ENCODE measurements at places on chromosomes 3 and 15.

- no peak for DNase-seq
These were observed 1.5 kb downstream of the ATG3 start for GRCh38 chr3:112560307-112560706.

- DNase-seq = no peak
These were observed 268.5 kb downstream of the SHQ1 start for GRCh38 chr3:72579581-72580245.

GRCh38 chr3:142225885-142226215 is 465 bp upstream of the GK5 start:
- DNase-seq = no peak

DNA sequence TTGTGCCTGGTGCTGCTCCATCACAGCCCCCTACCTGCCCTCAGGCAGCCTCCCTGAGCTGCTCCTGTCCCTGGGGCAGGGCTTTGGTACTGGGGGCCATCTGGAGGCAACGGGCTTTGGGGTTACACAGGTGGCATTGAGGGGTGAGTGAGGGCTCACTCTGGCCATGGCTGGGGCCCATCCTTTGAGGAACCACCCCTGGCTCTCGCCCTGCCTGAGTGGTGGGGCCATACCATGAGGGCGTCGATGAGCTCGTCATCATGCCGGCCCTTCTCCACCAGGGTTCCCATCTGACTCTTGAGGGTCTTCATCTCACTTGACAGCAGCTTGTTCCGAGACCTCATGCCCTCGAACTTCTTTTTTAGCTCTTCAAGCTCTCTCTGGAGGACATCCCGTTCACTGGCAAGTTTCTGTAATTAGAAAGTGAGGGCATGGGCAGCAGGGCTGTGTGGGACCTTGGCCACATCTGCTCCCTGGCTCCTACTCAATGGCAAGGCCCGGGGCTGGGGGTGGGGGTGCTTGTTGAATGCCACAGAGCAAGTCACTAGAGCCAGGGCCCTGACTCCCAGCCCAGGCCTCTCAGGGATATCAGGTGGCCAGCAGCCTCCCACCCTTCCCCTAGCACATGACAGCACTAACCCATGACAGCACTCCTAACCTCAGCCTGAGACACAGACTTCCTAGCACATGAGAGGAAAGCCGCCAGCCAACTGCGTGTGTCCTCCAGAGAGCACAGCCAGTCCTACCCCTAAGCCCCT is 33.5 kb downstream of the CCDC13 start:
- DNase-seq = no peak

- no peak for DNase-seq
These were observed 18.8 kb downstream of the ZXDC start for GRCh38 chr3:126456766-126457388.

- no peak for DNase-seq
These were observed 20.0 kb downstream of the WNT5A start for GRCh38 chr3:55467099-55467498.

DNA sequence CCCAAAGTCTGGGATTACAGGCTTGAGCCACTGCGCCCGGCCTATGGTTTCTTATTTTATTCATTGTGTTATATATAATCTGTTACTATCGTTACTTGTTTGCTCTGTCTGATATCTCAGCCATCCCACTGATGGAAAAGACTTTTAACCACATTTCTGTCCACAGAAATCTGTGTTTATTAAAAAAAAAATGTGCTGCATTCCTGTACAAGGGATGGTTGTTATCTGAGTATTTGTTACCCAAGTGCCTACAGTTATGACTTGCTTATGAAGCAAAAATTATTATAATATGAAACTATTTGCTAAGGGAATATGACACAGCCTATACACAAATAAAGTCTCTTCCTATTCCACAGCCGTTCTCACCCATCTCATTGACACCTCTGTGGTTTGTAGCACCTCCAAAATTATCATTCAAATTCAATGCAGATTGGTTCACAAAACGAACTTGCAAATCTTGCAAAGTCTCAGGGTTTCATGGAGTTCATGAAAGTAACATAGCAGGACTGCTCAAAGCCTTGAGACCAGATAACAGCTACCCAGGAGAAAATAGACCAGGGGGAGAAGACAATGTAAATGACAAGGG is 47.4 kb upstream of the UBE2E1 start:
- DNase-seq = no peak

DNA sequence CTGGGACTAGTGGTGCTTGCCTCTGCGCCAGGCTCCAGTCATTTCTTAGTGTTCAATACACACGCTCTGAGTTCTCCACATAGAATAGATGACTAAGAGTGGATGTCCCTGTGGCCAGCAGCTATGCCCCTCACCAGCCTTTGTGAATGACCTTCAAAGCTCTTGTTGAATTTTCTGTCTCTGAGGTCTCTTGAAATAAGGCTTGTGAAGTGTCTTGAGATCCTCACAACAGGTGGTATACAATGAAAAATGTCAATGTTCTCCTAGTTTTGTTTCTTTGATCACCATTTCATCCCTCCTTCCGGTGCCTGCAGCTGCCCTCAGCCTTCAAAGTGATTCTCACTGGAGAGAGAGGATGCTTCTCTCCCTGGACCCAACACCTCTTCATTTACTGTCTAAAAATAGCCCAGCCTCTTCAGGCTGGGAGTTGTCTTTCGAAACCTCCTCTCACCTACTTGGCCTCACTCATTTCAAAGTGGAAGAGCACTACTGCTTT is 5.4 kb downstream of the MAPKBP1 start:
- DNase-seq = no peak

DNA sequence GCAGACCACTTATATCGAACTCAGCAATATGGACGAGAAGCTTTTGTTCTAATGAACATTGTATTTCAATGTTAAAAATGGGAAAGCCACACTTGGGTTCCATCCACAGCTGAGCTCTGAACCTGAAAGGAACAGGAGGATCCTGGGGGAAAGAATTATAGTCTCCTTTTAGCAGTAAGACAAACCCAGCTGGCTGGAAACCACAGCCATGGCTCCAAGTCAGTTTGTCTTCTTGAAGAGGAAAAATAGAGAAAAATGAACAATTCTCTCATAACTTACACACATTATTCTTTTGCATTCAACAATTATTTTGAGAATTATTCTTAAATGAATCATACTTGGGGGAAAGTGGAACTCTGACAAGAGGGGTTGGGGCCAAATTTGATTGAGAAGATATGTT is 149.2 kb upstream of the VEPH1 start:
- DNase-seq = no peak

DNA sequence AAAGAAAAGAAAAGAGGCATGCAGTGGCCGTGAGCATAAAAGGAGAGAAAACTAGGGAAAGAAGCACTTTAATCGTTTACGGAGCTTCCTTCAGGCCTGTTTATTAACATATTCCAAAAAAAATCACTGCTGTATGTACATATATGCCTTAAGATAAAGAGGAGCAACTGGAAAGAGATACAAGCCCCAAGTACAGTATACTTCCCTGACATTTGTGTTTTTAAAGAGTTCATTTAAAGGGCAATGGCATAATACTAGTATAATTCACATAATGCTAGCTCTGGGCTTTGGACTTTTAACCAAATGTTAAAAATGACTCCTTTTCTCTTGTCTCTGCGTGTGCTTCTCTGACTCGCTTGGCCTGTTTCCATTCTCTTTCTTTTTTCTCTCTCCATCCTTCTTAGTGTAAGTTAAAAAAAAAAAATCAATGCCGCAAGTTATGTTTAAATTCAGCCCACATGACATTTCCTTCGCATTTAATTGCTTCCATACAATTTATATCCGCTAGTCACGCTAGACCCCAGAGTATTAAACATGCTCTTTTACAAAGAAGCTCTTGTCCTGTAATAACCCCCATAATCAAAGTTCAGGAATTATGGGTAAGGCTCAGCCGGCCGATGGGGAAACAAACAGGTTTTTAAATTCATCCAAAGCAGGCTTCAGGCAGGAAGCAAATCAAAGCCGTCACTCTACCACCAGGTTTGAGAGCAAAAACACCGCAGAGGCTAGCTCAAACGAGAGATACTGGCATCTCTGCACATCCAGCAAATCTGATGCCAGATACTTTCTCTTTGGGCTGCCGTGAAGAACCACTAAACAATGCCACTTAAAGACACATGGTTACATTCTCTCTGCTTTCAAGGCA is 19.4 kb downstream of the WWTR1 start:
- no peak for DNase-seq

- DNase-seq = no peak
These were observed 112.9 kb downstream of the CORO2B start for GRCh38 chr15:68691705-68692104.

- no peak for DNase-seq
These were observed 77.5 kb downstream of the ESYT3 start for GRCh38 chr3:138511945-138512344.

- no peak for DNase-seq
These were observed 2.0 kb downstream of the AP2M1 start for GRCh38 chr3:184176377-184177330.

- DNase-seq = no peak
These were observed 28.8 kb upstream of the GYG1 start for GRCh38 chr3:148962513-148962912.

- no peak for DNase-seq
These were observed 5.1 kb upstream of the VHL start for GRCh38 chr3:10136426-10137005.

GRCh38 chr3:136194409-136195257 is 1.5 kb downstream of the MSL2 start:
- DNase-seq = peak; percentile 74

- DNase-seq = no peak
These were observed 154.5 kb downstream of the STT3B start for GRCh38 chr3:31687020-31687802.

GRCh38 chr3:187748050-187748481 is 2.8 kb upstream of the BCL6 start:
- DNase-seq = peak; percentile 91

- DNase-seq = no peak
These were observed 144.3 kb downstream of the FBN1 start for GRCh38 chr15:48501208-48501607.

DNA sequence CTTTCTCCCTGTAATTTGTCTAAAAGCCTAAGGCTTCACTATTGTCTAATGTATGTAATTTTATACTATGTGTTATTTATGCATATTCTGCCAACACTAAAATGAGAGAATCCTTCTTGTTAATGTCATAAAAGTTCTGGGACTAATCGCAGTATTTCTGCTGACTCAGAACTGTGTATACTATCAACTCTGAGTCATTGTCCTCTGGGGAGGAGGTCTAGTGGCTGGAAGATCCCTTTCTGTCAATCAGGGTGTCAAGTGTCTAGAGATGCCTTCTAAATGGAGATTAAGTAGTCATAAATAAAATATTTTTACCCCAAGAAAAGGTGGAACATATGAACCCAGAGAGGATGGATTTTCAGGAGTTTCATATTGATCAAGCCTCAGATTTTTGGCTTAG is 473.4 kb downstream of the AGBL1 start:
- DNase-seq = no peak

DNA sequence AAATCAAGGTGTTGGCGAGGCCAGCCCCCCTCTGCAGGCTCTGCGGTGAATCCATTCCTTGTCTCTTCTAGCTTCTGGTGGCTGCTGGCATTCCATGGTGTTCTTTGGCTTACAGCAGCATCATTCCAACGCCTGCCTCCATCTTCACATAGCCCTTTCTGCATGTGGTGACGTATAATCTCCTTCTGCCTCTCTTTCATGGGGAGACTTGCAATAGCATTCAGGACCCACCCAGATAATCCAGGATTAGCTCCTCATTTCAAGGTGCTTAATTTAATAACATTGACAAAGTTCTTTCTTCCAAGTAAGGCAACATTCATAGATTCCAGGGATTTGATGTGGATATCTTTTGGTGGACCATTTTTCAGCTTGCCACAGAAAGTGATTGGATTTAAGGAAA is 35.8 kb downstream of the ISG20 start:
- no peak for DNase-seq

DNA sequence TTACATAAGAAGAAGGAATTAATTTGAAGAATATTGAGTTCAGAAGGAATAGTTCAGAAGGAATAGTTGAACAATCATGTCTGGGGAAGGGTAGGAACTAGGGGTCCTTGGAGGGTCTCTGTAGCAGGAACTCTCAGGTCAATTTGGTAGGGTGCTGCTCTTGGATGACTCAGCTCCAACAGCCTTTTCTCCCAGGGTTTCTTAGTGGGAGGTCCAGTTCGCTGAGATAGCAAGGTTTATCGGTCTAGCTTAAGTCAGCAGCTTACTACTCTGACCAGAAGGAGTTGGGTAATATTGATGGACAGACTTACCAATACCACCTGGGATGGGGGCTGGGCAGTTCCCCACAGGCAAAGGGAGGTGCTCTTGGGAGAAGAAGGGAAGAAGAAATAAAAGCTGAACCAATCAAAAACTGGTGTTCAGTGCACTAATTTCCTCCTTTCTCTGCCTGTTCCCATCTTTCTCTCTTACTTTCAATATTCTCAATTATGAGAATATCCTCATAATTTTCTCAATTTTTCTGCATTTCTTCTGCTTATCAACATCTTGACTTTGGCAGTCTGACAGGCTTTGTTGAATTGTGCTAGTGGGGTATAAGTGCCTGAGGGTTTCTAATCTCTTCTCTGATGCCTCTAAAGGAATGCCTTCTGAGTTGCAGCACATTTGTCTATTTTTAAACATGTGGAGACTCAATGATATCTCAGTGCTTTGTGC is 14.4 kb upstream of the MITF start:
- no peak for DNase-seq

DNA sequence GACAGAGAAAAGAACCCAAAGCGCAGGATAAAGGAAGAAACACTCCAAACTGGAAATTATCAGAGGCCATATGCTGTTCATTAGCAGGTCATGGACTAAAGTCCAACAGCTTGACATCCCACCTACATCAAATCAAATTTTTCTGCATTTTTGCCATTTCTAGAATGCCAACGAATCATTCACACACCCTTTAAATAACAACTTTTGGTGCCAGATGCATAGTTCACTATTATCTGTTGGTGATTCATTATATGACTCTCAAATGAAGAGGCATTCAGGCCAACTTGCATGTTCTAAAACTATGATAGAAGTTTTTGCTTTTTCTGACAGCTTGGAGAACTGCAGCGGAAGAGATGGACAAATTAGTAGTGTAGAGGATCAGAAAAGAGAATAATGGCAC is 529.8 kb upstream of the NAALADL2 start:
- no peak for DNase-seq

DNA sequence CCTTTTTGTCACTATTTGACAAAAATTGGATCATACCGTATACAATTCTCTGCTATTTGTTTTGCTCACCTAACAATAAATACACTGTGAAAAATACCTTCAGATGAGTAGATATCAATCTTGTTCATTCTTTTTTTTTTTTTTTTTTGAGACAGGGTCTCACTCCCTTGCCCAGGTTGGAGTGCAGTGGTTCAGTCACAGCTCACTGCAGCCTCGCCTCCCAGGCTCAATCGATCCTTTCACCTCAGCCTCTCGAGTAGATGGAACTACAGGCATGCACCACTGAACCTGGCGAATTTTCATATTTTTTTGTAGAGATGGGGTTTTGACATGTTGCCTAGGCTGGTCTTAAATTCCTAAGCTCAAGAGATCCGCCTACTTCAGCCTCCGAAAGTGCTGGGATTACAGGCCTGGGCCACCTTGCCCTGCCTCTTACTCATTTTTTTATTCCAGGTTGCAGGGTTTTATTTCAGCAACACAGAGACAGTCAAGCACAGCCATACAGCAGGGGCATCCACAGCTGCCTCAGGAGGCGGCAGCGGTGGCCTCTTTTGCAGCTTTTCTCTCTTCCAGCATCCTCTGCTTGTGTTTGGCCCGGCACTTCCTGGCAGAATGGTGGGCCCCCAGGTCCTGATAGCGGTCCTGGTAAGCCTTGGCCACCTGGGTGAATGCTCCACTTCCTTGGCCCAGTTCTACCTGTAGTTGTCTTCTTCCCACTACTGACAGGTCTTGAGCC is 51.2 kb upstream of the CGNL1 start:
- DNase-seq = no peak

GRCh38 chr15:91193378-91193720 is 93.3 kb downstream of the SV2B start:
- no peak for DNase-seq
